ENCODE measurements at places on chromosomes 5 and 9.

GRCh38 chr9:16154521-16155078 lies 601.8 kb downstream of the CCDC171 start:
- DNase-seq: no peak

- no peak for DNase-seq
Measured at GRCh38 chr5:14937254-14937653, 65.7 kb upstream of the ANKH start.

DNA sequence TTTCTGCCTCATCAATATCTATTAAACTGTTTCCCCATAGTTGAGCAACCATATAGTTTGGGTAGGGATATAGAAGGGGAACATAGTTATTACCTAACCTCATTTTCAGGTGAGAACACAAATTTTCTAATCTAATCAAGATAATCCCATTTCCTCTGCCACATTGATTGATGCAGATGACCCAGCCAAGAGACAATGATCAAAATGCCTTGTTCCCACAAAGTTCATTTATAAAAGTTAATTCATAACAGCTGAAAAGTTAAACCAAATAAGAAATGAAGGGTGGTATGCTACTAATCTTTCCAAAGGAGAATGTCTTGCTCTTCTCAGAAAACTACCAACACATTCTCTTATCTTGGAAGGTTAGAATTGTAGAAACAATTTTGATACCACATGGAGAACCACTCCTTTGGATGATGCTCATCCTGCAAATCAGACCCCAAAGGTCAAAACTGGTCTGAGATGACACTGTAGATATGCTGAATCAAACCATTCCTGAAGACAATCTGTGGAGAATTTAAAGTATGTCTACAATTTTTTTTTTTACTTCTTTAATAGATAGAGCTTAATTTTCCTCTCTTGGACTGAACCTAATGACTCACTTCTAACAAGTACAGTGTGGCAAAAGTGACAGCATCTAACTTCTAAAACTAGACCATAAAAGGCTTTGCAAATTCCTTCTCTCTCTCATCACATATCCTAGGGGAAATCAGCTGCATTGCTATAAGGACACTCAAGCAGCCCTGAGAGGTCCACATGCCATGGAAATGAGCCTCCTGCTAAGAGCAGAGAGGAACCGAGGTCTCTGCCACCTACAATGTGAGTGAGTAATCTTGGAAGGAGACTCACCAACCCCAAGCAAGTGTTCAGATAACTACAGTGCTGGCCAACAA lies 586.7 kb upstream of the TUSC1 start:
- no peak for DNase-seq

DNA sequence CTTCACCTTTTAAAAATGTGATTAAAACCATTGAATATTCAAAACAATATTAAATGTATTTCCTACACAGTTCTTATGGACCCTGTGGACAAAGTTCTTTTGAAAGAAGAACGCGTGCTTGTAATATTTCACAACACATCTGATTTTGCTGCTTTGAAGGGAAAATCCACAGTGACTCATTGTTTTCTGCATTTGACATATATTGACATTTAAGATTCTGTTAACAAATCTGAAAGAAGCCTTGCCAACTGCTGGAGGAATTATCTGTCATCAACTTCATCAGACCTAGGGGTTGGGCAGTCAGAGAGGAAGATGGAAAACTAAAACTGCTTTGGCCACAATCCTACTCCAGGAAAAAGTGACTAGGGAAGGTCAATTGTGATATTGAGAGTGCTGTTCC lies 56.9 kb upstream of the RASEF start:
- DNase-seq: no peak

GRCh38 chr5:106423109-106423897 lies 1247.4 kb downstream of the EFNA5 start:
- DNase-seq: no peak

DNA sequence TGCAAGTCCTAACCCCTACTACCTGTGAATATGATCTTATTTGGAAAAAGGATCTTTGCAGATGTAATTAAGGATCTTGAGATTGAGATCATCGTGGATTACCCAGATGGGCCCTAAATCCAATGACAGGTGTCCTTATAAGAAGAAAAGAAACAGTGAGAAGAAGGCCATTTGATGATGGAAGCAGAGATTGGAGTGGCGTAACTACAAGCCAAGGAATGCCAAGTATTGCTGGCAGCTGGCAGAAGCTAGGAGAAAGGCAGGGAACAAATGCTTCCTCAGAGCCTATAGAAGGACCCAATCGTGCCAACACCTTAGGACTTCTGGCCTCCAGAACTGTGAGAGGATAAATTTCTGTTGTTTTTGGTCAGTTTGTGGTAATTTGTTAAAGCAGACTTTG lies 70.1 kb upstream of the PALM2AKAP2 start:
- DNase-seq: no peak

DNA sequence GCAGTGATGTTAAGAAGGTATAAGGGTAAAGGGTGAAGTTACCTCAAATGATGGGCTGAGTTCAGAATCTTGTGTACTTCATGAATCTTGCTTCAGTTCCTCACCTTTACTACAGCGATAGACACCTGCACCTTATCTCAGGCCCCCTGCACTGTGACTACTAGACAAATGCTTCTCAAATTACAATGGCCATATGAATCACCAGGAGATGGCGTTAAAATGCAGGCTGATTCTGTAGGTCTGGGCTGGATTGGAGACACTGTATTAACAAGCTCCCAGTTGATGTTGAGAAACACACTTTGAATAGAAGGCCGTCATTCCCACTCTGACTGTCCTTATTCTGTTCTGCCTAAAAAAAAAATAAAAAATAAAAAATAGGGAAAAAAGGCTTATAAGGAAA lies 29.8 kb downstream of the TARS1 start:
- no peak for DNase-seq

DNA sequence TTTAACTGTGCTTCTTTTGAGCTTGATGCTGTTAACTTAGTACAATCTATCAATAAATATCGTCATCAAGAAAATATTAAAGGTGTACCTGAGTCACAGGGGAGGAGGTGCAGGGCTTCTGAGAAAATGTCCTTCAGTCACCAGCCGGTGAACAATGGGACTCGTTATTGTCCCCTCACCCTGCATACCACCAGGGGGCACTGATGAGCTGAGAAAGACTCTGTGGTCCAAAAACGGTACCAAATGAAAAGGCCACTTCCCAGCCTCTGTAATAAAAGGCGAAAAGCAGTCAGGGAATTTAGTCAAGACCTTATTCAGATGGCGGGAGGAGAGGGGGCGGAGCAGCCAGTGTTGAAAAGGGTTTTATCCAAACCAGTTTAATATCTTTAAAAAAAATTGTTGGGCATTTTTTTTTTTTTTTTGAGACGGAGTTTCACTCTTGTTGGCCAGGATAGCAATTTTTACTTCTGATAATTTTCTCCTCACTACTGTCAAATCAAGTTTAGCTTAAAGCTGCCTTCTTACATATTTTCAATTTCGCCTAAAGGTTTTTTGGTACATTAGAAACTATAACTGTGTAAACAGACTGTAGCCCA lies 271.9 kb upstream of the ADAMTS16 start:
- DNase-seq: peak; percentile 3

- no peak for DNase-seq
Measured at GRCh38 chr5:160231783-160232342, 2.6 kb downstream of the FABP6 start.

DNA sequence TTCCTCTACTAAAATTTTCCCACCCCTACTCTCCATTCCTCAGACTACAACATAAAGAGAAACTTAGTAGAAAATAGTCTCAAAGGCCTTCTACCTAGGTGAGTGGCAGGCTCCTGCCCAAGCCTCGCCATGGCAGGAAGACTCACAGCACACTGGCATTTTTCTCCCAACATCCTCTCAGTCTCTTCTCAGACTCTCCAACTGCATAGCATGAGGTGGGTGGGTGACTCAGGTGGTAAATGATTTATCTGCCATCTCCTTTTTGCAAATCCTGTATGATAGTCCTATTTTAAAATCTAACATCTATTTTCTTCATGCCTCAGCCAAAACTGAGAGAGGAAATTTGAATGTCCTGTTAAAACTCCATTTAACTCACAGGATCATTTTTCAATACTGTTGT lies 33.5 kb upstream of the GRIA1 start:
- DNase-seq: no peak

DNA sequence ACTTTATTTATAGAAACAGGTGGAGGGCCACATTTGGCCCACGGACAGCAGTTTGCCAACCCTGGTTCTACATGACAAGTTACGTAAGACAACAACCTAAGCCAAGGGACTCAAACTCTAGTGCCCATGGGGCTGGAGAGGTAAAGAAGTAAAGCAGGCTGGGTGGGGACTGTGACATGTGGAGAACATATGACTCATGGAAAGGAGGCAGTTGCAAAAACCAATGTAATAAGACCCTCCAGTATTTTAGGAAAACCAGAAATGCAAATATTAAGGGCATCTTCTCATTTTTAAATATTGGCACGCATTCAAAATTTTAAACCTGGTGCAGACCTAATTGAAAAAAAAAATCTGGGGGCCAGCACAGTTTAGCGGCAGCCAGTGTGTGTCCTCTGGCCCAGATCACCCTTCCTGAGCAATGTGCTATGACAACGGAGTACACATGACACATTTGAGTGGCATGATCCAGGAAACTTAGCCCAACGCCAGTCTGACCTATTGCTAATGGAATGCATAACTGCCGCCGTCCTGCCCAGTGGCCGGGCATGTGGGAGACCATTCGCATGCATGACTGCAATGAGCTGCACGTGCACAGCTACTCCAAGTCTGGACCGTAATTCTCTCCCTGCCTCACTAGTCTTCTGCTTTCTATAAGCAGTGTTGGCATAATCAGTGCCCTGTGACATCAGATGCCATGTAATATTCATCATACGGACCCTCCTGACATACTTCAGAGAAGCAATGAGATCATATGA lies 97.2 kb downstream of the SH3TC2 start:
- DNase-seq: no peak

GRCh38 chr9:108696156-108696555 lies 159.6 kb downstream of the ACTL7B start:
- DNase-seq: no peak

GRCh38 chr9:120377268-120378159 lies 202.5 kb downstream of the CDK5RAP2 start:
- DNase-seq: no peak

DNA sequence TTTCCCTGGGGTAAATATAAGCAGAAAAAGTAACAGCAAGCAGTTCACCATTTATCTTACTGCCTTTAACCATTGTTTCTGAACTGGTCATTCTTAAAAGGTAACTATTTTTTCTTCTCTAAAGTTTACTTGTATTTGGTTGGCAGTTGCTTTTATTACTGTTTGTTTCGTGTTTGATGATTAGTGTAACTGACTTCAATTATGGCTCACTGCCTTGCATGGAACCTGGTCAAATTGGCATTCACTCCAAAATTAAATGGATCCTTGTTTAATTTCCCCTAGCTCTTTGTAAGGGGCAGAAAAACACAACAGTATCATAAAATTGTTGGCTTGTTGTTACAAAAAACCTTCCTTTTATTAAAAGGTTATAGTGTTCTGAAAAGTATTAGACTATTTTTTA lies 1723.9 kb upstream of the CDH6 start:
- DNase-seq: no peak

DNA sequence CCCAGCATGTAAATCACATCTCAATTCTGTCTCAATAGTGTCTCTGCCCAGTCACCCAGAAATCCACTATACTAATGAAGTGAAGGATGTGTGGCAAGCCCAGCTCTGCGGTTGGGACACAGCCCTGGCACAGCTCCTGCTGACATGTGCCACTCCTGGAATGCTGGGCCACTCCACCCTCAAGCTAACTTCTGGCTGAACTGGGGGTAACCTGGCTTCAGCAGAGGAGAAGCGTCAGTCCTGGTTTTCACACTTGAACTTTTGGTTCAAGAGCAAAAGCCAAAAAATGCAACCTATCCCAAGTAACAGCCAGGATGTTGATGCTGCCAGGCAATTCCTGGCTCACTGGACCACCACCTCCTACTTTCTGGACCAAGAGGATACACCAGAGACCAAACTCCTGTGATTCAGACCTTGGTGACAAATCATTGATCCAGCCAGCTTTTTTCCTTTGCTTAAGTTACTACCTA lies 86.4 kb downstream of the ARRDC3 start:
- no peak for DNase-seq

DNA sequence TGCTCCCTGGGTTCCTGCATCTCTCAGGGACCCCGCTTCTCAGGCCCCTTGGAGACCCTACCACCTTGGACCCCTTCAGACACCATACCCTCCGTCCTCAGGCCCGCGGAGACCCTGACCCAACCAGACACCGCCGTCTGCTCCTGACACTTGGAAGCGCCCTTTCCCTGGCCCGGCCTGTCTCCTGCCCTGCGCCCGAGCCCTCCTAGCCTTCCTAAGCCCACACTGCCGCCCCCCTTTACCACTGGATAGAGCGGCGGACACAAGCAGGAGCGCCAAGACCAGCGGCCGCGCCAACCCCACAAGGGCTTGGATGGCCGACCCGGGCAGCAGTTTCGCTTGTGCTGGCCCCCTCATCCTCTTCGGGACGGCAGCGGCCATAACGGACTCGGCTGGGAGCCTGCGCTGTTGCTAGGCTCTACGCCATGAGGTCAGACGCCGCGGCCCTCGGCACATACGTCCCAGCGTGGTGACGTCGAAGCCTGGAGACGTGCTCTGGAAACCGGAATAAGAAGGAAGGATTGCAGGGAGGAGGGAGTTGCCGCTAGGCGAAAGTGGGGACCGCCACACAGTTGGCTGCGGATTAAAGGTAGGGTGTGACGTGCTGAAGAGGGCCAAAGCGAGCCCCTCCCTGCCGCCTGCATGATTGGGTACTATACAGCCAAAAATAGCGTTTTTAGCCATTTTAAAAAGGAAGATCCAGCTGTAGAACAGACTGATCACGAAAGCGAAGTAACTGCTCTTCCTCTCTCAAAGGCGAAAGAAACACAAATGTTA lies at the start of gene C5orf15:
Gene C5orf15, minus strand, starts transcription at position 422 of the 777 bp plus-strand sequence. Its CDS starts 41 bp downstream, at position 381.
- DNase-seq: peak; percentile 33

- DNase-seq: peak; percentile 11
Measured at GRCh38 chr5:37111426-37112382, 137.5 kb downstream of the CPLANE1 start.

GRCh38 chr5:104421431-104421830 lies 858.8 kb upstream of the NUDT12 start:
- no peak for DNase-seq

- peak; percentile 57 for DNase-seq
Measured at GRCh38 chr9:98255061-98255577, 330 bp downstream of the TBC1D2 start.

- DNase-seq: no peak
Measured at GRCh38 chr5:54194318-54194717, 116.1 kb downstream of the ARL15 start.

DNA sequence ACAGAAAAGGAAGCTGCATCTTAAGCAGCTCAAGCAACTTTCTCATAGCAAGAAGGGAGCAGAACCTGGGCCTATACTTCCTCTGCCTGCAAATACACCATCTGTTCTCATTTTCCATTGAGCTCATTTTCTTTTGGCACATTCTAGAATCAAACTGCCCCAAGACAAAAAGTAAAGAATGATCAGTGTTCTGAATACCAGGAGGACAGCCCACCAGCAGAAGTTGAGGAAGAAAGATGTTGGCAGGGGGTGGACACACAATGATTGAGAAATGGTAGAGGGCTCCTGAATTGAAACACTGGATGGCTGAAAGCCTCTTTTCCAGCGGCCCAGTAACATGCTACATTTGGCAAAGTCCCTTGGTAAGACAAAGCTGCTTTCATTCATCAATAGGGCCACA lies 171.8 kb downstream of the MED10 start:
- DNase-seq: no peak
